ENCODE measurements at places on chromosomes 3 and 15.

- DNase-seq = no peak
Observed at GRCh38 chr3:37262816-37263393, 88.5 kb upstream of the LRRFIP2 start.

- DNase-seq = no peak
Observed at GRCh38 chr3:73225991-73226390, 164.5 kb downstream of the EBLN2 start.

DNA sequence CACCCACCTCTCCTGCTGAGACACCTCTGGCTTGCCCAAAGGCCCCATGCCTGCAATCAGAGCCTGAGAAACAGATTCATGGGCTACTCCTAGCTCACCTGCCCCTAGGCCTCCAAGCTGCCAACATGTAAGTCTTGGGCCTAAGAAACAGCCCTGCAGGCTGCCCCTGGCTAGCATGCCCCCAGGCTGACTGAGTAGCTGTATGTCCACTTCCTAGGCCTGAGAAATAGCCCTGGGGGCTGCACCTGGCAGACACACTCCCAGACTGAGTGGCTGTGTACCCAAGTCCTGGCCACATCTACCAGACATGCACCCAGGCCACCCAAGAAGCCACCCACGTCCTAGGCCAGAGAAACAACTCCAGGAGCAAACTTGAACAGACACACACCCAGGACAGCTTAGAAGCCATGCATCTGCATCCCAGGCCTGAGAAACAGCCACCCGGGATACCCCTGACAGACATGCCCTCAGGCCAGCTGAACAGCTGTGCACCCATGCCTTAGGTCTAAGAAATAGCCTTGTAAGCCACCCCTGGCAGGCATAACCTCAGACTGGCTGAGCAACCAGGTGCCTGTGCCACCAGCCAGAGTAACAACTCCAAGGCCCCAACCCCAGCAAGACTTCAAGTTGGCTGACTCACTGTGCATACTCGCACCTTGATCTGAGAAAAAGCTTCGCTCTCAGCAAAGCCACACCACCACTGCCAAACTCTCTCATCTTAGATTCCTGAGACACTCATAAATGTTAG, 12.0 kb upstream of the NRG4 start:
- DNase-seq = no peak

DNA sequence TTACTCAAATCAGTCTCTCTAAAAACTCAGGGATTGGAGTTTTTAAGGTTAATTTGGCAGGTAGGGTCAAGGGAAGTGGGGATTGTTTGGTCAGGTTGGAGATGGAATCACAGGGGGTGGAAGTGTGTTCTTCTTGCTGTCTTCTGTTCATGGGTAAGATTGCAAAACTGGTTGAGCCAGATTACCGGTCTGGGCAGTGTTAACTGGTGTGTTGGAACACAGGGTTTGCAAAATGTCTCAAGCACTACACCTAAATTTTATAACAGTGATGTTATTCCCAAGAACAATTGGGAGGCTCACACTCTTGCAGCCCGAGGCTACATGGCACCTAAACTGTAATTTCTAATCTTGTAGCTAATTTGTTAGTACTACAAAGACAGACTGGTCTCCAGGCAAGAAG, 425.4 kb downstream of the PLOD2 start:
- no peak for DNase-seq

DNA sequence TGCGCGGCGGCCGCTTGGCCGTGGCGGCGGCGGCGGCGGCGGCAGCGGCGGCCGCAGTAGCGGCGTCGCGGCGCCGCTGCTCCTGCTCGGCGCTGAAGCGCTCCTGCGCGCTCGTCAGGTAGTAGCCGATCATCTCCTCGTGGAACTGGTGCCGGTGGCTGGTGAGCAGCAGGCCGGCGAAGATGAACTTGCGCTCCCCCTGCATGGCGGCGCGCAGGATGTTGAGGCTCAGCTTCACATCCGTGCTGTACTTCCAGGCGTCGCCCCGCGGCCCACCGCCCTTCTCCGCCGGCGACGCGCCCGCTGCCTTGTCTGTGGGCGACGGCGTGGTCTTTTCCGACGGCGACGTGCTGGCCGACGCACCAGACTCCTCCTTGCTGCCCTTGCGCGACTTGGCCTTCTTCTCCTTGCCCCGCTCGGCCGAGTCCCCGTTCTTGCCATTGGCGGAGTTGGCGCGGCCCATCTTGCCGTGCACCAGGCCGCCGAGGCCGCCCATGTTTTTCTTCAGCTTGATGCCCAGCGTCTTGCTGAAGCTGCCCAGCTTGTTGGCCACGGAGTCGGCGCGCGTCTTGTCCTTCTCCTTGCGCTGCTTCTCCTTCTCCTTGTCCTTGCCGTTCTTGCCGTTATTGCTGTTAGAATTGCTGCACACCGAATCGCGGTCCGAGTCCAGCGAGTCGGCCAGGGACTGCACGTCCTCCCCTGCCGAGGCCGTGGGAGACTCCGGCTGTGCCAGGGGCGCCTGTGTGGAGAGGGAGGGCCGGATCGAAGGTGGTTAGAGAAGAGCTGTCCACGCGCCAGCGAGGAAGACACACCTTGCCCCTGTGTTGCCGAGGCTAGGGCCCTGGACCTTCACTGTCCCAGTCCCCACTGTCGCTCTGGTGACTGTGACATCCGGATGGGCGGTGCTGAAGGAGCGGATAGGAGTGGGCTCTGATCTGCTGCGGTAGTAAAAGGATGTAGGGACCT, 157.6 kb downstream of the KLF13 start:
- peak; percentile 27 for DNase-seq

DNA sequence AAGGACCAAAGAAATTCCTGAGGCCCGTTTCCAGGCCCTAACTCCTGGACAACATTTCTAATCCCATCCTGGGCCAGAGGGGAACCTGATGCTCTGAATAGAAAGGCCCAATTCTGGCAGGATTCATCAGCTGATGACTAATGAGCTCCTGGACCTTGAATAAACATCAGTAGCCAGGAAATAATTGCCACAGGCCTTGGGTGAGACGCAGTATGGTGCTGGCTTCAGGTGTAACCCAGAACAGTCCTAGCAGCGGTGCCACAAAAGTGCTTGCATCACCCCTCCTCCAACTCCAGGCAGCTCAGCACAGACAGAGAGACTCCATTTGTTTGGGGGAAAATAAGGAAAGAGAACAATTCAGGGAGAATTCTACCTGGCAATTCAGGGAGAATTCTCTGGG, 184.7 kb upstream of the POU1F1 start:
- no peak for DNase-seq

GRCh38 chr3:42519568-42519962, 17.1 kb downstream of the VIPR1 start:
- DNase-seq = no peak

- DNase-seq = no peak
Observed at GRCh38 chr3:145243875-145244274, 917.1 kb downstream of the PLOD2 start.

DNA sequence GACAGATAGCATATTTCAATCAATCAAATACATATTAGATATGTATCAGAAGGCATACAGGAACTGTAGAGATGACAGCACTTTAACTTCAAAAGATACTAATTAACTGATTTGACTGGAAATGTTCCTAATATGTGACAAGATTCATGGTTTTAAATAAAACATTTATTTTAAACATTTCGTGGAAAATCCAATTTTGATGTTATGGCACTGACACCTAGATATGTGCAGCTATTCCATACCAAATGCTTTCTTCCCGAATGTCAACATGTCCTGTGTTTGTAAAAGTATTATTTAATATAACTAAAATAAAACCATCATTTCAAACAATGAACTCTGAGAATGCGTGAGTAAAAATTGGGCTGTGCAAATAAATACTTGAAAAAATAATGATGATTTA, 1209.3 kb downstream of the NSUN3 start:
- no peak for DNase-seq

- DNase-seq = peak; percentile 16
Observed at GRCh38 chr15:23565395-23566070, at the start of gene MKRN3. Gene MKRN3 (plus strand): TSS chr15:23565674. CDS start chr15:23565783, 109 bp downstream.

DNA sequence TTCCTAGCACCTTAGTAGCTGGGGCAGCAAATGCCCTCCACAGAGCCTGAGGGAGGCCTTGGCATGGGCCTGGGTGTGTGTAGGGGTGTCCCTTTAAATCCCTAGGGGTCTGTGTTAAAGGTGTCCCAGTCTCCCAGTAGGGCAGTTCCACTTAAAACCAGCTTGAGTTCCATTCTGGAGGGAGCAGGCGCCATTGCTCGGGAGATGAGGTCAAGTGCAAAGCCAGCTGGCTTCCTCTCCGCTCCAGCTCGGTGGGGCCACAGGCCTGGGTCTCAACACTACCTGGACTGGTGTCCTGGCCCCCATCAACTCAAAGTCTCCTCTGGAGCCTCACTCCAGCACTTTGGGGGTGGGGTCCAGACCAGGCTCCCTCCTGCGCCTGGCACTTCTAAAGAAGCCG, 25.2 kb downstream of the FEM1B start:
- no peak for DNase-seq

GRCh38 chr3:115928376-115928775, 305.1 kb downstream of the GAP43 start:
- DNase-seq = no peak

DNA sequence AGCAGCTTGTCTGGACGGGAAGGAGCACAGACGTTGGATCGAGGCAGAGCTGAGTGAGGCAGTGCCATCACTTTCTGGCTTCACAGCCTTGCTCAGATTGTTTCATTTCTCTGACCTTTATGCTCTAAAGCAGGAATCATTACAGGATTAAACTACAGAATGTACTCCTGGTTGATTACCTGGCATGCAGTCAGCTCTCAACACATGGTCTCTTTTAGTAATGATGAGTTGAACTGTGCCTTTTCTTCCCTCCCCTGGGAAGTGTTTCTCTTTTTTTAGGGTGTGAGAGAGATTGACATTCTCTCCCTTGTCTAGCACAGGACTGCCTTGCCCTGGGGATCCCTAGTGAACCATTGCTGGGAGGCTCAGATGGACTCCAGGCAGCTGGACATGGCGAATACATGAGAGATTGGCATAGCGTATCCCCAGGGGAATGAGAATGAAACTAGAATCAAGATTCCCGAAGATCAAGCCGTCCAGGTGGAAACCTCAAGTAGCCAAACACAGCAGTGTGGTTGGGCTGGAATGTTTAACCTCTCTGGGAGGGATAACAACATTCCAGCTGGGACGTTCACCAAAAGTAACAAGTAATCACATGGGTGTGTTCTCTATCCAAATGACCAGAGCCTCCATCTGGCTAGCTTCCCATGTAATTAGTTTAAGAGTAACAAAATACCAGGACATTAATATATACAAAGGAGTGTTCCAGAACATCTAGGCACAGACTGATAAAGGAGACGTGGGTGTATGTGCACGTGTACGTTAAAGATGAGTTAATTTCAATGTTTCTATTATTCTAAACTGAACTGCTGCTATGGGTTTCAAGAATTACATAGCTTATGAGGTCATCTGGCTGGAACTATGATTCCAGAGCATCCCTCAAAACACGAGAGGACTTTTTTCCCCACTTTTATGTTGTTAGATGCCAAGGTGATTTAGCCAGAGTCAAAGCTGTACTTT, 118.6 kb upstream of the NR2E3 start:
- no peak for DNase-seq

DNA sequence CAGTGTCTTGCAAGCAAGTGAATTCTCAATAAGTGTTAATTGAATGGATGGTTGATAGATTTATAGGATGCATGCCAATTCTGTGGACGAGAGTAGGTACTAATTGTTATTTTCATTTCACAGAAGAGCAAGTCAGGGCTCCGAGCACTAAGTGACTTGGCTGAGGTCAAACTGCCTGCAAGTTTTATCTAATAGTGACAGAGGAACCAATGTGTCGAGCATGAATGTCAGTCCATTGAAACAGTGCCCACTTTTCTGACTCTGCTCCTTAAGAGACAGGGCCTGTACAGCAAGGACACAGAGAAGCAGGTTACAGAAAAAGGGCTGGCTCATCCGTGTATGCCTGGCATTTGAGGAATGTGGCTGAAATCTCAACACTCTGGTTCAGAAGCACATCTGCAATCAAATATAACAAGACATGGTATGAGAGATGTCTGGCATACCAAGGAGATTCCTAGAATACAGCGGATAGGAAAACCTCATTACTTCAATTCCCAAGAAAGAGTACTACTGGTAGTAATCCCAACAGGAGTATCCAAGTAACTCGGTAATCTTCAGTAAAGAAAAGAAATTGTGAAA, 6.0 kb upstream of the B3GNT5 start:
- no peak for DNase-seq

GRCh38 chr3:138093721-138094120, 21.7 kb downstream of the DZIP1L start:
- no peak for DNase-seq

DNA sequence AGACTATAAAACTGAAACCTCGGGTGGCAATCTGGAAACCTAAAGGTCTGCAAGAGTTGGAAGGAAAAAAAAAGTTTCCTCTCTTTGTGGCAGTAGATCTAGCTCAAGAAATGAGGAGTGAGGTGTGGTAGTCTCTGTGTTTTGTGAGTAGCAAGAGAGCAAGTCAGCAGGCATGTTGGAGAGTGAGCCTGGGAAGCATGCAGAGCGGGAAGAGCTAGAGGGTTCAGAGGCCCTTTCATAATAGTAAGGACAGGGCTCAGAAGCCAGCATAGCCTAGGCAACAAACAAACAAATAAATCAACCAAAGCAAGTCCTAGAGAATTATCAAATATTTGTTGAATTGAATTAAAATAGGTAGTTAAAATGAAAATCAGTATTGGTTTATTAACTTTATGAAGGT, 189.7 kb upstream of the CBLB start:
- no peak for DNase-seq

GRCh38 chr3:194300936-194301335, 50.2 kb downstream of the CPN2 start:
- no peak for DNase-seq

- no peak for DNase-seq
Observed at GRCh38 chr3:11452885-11453847, 181.0 kb downstream of the ATG7 start.

GRCh38 chr3:127552038-127552437, 38.5 kb downstream of the TPRA1 start:
- DNase-seq = no peak

GRCh38 chr15:28128031-28128430, 28.9 kb upstream of the OCA2 start:
- no peak for DNase-seq

- DNase-seq = no peak
Observed at GRCh38 chr15:26771578-26772153, 1.2 kb downstream of the GABRB3 start.

DNA sequence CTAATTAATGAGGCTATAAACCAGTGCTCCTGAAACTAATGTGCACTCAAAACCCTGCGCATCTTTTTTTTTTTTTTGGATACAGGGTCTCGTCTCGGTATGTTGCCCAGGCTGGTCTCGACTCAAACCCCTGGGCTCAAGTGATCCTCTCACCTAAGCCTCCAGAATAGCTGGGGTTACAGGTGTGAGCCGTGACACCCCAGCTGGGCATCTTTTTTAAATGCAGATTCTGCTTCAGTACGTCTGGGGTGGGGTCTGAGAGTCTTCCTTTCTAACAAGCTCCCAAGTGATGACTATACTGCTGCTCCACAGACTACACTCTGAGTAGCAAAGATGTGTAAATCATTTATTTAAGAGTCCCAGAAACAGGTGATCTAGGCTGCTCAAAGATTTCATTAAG, 73.0 kb downstream of the BFSP2 start:
- DNase-seq = no peak
